Endothelial cell (in vitro differentiated cells): ENCODE measurements at places on chromosomes 5 and 9. TPM values are rescaled to one million over a fixed set of nuclear protein-coding genes. Genes with fewer than 3 reads are reported as not detected.

DNA sequence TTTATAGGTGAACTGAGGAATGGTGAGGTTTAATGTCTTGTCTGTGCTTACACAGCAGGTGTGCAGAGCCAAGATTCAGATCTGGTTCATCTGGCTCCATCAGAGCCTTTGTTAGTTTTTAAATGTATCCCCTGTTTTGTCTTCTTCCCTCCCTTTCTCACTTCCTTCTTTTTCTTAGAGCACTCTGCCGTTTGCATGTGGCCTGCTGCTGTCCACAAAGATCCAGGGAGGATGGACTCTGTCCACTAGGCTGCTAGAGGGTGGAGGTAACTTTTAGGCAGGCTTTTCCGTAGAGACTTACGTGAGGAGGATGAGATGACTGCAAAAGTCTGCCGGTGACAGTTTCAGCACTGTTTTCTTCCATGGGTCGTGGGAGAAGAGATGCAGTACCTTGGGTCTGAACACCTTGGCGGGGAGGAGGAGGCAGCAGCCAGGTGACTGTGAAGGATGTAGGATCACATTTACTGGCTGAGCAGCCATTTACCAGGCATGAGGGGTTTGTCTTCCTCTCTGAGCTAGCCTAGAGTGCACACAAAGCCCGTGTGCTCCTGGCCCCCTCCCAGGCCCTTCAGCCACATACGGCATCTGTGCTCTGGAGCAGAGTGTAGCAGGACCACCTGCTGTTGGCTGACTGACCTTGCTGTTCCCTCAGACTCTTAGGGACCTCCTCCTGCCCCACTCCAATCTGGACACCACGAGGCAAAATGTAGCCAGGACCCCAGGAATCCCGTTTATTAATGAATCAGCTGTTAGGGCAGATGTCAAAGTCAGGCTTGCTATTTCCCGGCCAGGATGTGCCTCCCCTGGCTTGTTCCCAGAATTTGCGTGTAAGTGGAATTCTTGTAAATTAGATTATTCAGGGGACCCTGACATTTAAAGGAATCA lies 1.8 kb downstream of the NTMT1 start:
- no peak for DNase-seq

DNA sequence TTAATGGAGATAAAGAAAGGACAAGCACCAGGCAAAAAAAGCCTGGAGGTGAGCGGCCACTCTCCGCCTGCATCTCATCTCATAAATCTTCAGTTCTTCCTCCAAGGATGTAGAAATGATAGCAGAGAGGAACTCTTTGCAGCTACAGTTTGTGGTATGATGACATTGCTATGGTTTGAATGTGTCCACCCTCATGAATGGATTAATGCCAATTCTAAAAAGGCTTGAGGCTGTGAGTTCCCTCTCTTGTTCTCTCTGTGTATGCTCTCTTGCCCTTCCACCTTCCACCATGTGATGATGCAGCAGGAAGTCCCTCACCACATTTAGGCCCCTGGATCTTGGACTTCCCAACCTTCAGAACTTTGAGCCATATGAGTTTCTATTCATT lies 126.4 kb downstream of the SPOCK1 start:
- DNase-seq: no peak

GRCh38 chr5:84445049-84445685 lies 60.5 kb upstream of the EDIL3 start:
- DNase-seq: no peak

DNA sequence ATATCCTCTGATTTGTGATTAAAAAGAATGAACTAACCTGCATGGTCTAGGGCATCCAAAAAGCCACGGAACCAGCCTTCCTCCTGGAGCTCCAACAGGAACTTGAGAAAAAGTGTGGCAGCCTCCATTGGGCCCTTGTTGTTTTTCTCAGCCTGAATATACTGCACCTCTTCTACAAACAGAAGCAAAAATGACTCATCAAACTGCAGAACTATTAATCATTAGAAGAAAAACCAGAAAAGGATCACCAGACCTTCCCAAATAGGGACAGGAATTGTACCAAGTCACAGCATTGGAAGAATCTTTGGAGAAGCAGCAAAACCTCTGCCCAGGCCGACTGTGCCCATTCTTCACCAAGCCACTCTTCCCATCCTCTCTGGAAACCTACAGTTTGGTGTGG lies 25.2 kb downstream of the RIGI start:
- DNase-seq: no peak

Gene CMYA5
- total RNA-seq: 0.36 TPM

- DNase-seq: no peak
Observed at GRCh38 chr5:32612134-32612888, 27.0 kb downstream of the SUB1 start.

- no peak for DNase-seq
Observed at GRCh38 chr5:4572311-4573100, 567.6 kb upstream of the ADAMTS16 start.

Gene PCDHGB3
- total RNA-seq: 4.1 TPM

GRCh38 chr9:112341730-112342129 lies 8.3 kb upstream of the PTBP3 start:
- DNase-seq: no peak

Gene MAP1B
- total RNA-seq: 251 TPM

GRCh38 chr9:110156416-110156815 lies 51.5 kb downstream of the C9orf152 start:
- DNase-seq: no peak

Gene C5orf15
- 35.5 TPM for total RNA-seq

GRCh38 chr9:69246629-69247028 lies 72.6 kb downstream of the TJP2 start:
- no peak for DNase-seq

DNA sequence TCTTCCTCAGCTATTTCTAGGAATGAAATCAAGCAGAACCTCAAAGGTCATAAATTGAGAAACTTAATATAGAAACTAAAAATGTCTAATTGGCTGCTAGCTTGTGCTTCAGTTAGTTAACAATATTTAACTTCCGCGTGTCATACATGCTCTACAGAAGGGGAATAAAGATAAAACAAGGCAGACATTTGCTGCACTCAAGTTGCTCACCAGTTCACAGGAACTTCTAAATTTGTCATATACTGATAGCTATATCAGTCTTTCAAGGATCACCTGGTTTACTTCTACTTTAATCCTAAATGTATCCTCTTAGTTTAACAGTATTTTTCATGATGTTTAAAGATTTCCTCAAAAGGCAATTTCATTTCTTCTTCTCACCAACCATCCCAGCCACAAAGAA lies 8.4 kb downstream of the CCNH start:
- DNase-seq: no peak

DNA sequence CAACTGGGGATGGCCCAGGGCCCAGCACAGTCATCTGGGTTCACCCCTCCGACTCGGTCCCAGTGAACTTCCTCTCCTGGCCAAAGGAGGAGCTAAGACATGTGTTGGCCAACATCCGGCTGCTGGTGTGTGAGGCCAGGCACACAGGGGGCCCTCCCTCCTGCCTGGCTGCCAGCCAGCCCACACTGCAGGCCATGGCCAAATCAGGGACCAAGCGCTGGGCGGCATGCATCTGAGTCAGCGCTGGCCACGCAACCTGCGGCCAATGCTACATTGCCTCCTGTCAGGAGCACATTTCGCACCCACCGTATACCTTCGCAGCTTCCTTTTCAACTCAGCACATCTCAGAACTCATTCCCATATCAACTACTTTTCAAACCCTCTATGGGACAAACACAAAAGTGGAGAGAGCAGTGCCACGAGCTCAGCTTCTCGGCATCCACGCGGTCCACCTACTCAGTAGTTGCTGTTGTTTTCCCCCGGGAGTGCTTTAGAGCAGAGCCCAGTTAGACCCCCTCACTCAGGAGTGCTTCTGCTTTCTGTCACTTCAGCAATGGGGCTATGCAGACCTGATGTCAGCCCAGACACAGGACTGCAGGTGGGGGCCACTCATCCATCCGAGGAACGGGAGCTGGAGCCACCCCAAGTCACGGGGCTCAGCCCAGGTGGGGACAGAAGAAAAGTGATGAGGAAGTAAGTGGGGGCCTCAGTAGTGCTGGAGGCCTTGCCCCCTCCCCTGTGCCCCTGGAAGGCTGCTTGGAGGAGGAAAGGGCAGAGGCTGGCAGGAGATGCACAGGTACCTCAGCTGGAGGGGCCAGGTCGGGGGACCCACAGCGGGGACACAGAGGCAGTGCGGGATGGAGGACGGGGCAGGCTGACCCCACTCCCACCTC lies 13.9 kb downstream of the NINJ1 start:
- no peak for DNase-seq

DNA sequence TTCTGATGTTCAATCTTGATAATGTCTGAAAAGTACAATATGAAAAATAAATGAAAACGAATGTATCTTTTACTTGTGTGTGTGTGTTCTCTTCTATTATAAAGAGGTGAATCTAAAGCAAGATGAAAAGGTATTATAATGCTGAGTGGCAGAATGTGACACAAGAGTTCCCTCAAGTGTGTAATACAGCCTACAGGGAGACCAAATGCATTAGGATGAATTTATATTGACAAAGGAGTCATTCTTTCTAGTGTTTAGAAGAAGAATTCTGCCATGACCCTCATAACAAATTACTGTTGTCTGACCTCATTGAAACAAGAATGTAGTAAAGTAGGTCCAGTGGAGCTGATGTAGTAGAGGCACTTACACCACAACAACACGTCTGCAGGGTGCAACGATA lies 1119.0 kb upstream of the CDH10 start:
- DNase-seq: no peak

DNA sequence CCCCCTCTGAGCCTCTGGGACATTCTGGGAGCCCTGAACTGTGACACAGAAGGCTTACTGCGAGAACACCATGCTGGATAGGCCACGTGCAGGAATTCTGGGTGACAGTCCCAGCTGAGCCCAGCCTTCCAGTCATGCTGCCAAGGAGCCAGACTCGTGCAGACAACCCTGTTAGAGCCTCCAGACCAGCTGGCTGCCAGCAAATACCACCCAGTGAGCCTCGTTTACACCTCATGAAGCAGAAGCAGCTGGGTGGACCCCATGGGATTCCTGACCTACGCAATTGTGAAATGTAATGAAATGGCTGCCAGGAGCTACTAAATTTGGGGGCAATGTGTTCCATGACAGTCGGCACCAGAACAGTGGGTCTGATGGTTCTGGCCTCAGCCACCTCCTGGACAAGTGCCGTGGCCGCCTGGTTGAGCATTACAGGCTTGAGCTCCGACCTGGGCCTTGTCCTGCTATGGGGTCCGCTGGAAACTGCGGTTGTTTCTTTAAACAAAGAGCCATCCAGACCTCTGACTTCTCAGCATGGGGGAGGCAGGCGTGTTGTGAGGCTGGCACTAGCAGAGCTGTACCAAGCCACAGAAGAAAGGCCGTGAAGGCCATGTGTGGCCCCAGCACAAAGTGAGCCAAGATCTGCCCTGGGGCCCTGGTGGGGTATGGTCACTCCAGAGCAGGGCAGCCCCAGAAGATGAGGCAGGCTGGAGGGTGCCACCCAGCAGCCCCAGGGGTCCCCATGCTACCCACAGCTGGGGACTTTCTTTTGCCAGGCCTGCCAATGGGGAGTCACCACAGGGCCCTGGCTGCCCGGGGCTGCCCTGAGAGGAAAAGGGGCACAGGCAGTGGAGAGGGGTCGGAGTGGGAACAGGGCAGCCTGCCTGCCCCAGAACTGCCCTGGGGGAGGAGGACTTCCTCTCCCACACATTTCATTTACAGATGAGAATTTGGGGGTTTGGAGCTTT lies 19.3 kb upstream of the RXRA start:
- no peak for DNase-seq

DNA sequence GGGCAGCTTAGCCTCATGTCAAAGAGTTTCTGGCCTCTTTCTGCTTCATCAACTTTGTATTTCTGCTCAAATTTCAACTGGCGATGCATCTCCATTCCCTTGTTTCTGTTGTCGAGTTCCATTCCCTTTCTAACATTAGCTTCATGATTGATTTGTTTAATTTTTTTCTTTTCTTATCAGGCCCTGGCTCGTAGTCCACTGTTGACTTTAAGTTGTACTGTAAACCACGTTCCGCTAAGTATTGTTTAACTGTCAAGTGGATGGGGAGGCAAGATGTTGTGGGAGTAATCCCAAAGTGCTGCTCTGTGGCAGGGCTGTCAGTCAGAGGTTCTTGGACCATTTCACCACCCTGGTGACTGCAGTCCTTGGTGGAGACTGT lies 309.1 kb downstream of the PSAT1 start:
- no peak for DNase-seq

GRCh38 chr5:135055396-135055795 lies 21.4 kb upstream of the PITX1 start:
- DNase-seq: no peak

DNA sequence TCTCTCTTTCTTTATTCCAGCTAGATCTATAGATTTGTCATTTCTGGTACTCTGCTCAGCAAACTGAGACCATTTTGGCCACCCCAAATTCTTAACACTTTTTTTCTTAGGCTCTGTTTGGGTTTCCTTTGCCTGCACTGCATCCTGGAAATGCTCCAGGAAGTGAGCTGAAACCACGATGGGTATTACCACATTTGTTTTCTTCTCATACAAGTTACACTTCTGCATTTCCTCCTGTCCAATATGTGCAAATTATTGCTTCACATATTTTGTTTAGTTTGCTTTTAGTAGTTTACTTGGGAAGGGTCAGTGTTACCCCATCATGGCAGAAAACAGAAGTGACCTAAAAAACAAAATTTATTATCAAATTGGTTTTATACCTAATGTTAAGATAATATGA lies 498.6 kb upstream of the GRIN3A start:
- DNase-seq: no peak

GRCh38 chr5:94847726-94848125 lies 229.3 kb downstream of the SLF1 start:
- DNase-seq: no peak

- DNase-seq: no peak
Observed at GRCh38 chr5:51326844-51327243, 56.4 kb upstream of the ISL1 start.

DNA sequence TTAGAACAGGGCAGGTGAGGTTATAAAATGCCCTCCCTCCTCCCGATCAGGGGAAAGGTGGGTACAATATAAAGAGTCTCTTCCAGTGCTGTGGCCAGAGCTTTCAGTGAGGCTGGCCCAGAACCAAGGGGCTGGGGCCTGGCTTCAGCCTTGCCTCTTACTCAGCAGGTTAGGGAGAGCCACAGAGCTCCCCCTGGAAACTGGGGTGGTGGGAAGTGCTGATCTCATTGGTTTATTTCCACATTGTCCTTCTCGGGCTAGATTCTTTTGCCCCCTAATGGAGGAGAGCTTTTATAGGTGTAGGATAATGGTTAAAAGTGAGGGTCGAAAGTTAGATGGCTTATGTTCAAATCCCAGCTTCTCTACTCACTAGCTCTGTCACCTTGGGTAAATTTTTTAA lies 186.7 kb upstream of the TBC1D2 start:
- no peak for DNase-seq
